A549 treated with Mapracorat at 1 μM for 4 hours (cell line): ENCODE measurements at places on chromosomes 4 and X. TPM values are rescaled to one million over a fixed set of nuclear protein-coding genes. Genes with fewer than 3 reads are reported as not detected.

SPINK2 gene
- total RNA-seq = not detected in 5 replicates

PDZD11 gene
- total RNA-seq = 85.5 to 110 TPM (median 91.6 TPM) in 5 replicates

HSPA4L gene
- 6.5 to 8.0 TPM (median 7.2 TPM) in 5 replicates for total RNA-seq

UGT2B17 gene
- total RNA-seq = not detected in 5 replicates

FAM241A gene
- total RNA-seq = 0.82 to 0.88 TPM (median 0.82 TPM) in 5 replicates

HHIP gene
- total RNA-seq = 0.60 to 1.1 TPM (median 0.98 TPM) in 5 replicates

SPATA18 gene
- 3.5 to 4.8 TPM (median 4.7 TPM) in 5 replicates for total RNA-seq

ERCC6L gene
- 10.5 to 12.7 TPM (median 12.1 TPM) in 5 replicates for total RNA-seq

LNX1 gene
- total RNA-seq = 0.03 to 0.04 TPM in 2 of 5 replicates, not detected in the others

AVPR2 gene
- total RNA-seq = 0.11 to 0.22 TPM in 2 of 5 replicates, not detected in the others

PPBP gene
- total RNA-seq = 0.21 TPM in 1 of 5 replicates, not detected in the others

SOWAHD gene
- 0.15 to 0.19 TPM in 2 of 5 replicates, not detected in the others for total RNA-seq

PRR32 gene
- not detected in 5 replicates for total RNA-seq

ASB5 gene
- total RNA-seq = 0.13 to 0.23 TPM in 2 of 5 replicates, not detected in the others

IGFBP7 gene
- total RNA-seq = 206 to 347 TPM (median 251 TPM) in 5 replicates

FRAS1 gene
- total RNA-seq = 2.0 to 3.4 TPM (median 2.7 TPM) in 5 replicates

SHROOM4 gene
- total RNA-seq = not detected in 5 replicates

TSPAN7 gene
- total RNA-seq = 1.8 to 2.9 TPM (median 2.5 TPM) in 5 replicates

DCHS2 gene
- 0.02 to 0.09 TPM in 2 of 5 replicates, not detected in the others for total RNA-seq

NSG1 gene
- total RNA-seq = 7.1 to 9.4 TPM (median 8.5 TPM) in 5 replicates

MND1 gene
- total RNA-seq = 12.3 to 18.7 TPM (median 13.3 TPM) in 5 replicates

PLAC1 gene
- total RNA-seq = 0.48 to 0.80 TPM (median 0.73 TPM) in 5 replicates

CCNA2 gene
- 38.3 to 47.7 TPM (median 44.3 TPM) in 5 replicates for total RNA-seq

DCAF12L2 gene
- 0.06 to 0.18 TPM (median 0.16 TPM) in 3 of 5 replicates, not detected in the others for total RNA-seq

HTN3 gene
- not detected in 5 replicates for total RNA-seq

VSIG4 gene
- total RNA-seq = not detected in 5 replicates

IL2RG gene
- total RNA-seq = 0.11 to 0.30 TPM (median 0.23 TPM) in 4 of 5 replicates, not detected in the other

VCX3B gene
- not detected in 5 replicates for total RNA-seq

NPY2R gene
- not detected in 5 replicates for total RNA-seq

TCEANC gene
- 0.63 to 1.1 TPM (median 0.83 TPM) in 5 replicates for total RNA-seq

ASB9 gene
- 19.5 to 25.3 TPM (median 21.0 TPM) in 5 replicates for total RNA-seq

MAGEA12 gene
- 0.11 to 0.26 TPM (median 0.15 TPM) in 5 replicates for total RNA-seq

DUX4 gene
- total RNA-seq = not detected in 5 replicates

MAGEE2 gene
- not detected in 5 replicates for total RNA-seq

SH3TC1 gene
- total RNA-seq = 14.3 to 27.7 TPM (median 22.6 TPM) in 5 replicates

FREM3 gene
- total RNA-seq = not detected in 5 replicates

SMARCA1 gene
- 32.9 to 52.6 TPM (median 47.4 TPM) in 5 replicates for total RNA-seq

MORC4 gene
- 29.7 to 42.8 TPM (median 31.0 TPM) in 5 replicates for total RNA-seq

RTL5 gene
- 2.1 to 2.4 TPM (median 2.3 TPM) in 5 replicates for total RNA-seq

OPRPN gene
- not detected in 5 replicates for total RNA-seq

SLC9B1 gene
- not detected in 5 replicates for total RNA-seq

AADAT gene
- 7.7 to 10.2 TPM (median 8.0 TPM) in 5 replicates for total RNA-seq

PHF8 gene
- total RNA-seq = 11.4 to 14.2 TPM (median 12.6 TPM) in 5 replicates

NOCT gene
- 7.8 to 10.6 TPM (median 9.1 TPM) in 5 replicates for total RNA-seq

STK32B gene
- 14.9 to 17.7 TPM (median 16.1 TPM) in 5 replicates for total RNA-seq

P2RY8 gene
- 0.02 to 0.03 TPM (median 0.03 TPM) in 3 of 5 replicates, not detected in the others for total RNA-seq

CHRDL1 gene
- not detected in 5 replicates for total RNA-seq

F8A2 gene
- not detected in 5 replicates for total RNA-seq

GAGE12J gene
- total RNA-seq = not detected in 5 replicates

SCFD2 gene
- total RNA-seq = 5.0 to 8.1 TPM (median 6.1 TPM) in 5 replicates

TRIM75 gene
- not detected in 5 replicates for total RNA-seq

UGT2B11 gene
- total RNA-seq = 0.08 to 0.40 TPM (median 0.09 TPM) in 3 of 5 replicates, not detected in the others

RAB28 gene
- total RNA-seq = 7.1 to 10.4 TPM (median 9.3 TPM) in 5 replicates

SOD3 gene
- not detected in 5 replicates for total RNA-seq

CD99 gene
- total RNA-seq = 298 to 311 TPM (median 304 TPM) in 5 replicates

CXCL8 gene
- total RNA-seq = 5.2 to 15.3 TPM (median 9.0 TPM) in 5 replicates

SUPT20HL2 gene
- not detected in 5 replicates for total RNA-seq

POLN gene
- 0.33 to 1.8 TPM (median 0.64 TPM) in 5 replicates for total RNA-seq

GLUD2 gene
- total RNA-seq = 1.8 to 2.8 TPM (median 2.4 TPM) in 5 replicates
